Liver (tissue), 10 donors: ENCODE measurements at places on chromosomes 5 and 9.
A peak's percentile ranks its signal among the peaks of the same experiment; 100 is the strongest.

GRCh38 chr9:84917366-84918070 is 248.0 kb downstream of the NTRK2 start:
- no peak for DNase-seq
- H3K4me1 ChIP-seq: no peaks in the 10 kb centered on the region

DNA sequence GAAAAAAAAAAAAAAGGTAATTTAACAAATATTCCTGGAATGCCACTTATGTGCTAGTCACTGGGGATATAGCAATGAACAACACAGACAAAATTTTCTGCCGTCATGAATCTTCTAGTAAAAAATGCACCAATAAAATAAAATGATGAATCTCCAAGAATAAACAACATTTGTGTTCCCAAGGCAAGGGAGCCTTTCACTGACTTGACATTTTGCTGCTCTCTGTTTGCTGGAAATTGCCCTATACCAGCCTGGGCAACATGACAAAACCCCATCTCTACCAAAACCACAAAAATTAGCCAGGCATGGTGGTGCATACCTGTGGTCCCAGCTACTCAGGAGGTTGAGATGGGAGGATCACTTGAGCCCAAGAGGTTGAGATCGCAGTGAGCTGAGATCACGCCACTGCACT is 64.5 kb upstream of the ERBIN start:
- no peak overlapping the region for H3K4me3 ChIP-seq
- no peak for DNase-seq
- H3K36me3 ChIP-seq: no peaks in the 10 kb centered on the region
- H3K4me1 ChIP-seq: no peaks in the 10 kb centered on the region
- H3K27me3 ChIP-seq: no peaks in the 10 kb centered on the region
- H3K27ac ChIP-seq: no peak overlapping the region

GRCh38 chr9:112570671-112571167 is 84.1 kb downstream of the KIAA1958 start:
- H3K27ac ChIP-seq: no peak overlapping the region
- H3K4me1 ChIP-seq: peaks cover 12% of the 10 kb centered on the region
- peak; percentile 58 for DNase-seq
- H3K27me3 ChIP-seq: no peaks in the 10 kb centered on the region
- H3K36me3 ChIP-seq: peaks cover 10% of the 10 kb centered on the region

DNA sequence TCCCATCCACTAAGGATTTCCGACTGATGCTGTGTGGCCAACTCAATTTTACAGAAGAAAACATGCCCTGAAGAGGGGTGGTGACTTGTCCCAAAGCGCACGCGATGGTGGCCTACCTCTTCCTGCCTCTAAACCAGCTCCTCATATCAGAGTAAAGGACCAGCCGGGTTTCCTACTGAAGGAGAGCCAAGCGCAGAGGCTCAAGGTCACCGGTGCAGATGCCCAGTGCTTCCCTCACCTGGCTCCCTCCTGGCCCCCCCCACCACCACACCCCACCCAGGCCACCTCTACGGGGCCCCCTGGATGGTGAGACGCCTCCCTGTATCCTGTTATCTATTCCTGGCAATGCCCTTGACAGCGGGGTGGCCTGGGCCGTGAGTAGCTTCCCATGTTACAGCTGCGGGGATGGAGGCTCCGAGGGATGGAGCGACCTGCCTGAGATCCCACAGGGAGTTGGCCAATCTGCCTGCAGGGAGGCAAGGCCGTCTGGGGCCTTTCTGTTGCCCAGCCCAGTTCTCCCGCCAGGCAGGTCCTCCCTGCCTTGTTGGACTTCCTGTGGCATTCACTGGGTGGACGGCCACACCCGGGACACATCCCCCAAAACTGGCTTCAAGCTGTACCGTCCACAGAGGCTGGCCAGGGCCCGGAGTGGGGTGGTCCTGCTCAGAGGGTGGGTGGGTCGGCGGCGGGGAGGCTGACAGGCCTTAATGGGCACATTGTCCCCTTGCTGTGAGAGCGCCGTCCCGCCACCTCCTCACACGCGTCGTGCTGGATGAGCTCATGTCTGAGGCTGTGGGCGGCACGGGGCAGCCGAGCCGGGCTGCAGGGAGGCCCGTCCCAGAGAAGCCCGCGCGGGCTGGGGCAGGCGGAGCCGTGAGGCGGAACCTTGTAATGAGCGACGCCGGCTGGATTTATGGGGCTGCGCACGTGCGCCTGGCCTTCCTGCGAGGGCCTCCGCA is 72.5 kb downstream of the MACROH2A1 start:
- H3K36me3 ChIP-seq: no peaks in the 10 kb centered on the region
- H3K27me3 ChIP-seq: no peaks in the 10 kb centered on the region
- H3K4me1 ChIP-seq: peaks cover 4% of the 10 kb centered on the region
- no peak overlapping the region for H3K27ac ChIP-seq
- DNase-seq: no peak
- no peak overlapping the region for H3K4me3 ChIP-seq
